Nucleus accumbens (tissue), 56 donors: ENCODE measurements at places on chromosomes 1 and 21.

DNA sequence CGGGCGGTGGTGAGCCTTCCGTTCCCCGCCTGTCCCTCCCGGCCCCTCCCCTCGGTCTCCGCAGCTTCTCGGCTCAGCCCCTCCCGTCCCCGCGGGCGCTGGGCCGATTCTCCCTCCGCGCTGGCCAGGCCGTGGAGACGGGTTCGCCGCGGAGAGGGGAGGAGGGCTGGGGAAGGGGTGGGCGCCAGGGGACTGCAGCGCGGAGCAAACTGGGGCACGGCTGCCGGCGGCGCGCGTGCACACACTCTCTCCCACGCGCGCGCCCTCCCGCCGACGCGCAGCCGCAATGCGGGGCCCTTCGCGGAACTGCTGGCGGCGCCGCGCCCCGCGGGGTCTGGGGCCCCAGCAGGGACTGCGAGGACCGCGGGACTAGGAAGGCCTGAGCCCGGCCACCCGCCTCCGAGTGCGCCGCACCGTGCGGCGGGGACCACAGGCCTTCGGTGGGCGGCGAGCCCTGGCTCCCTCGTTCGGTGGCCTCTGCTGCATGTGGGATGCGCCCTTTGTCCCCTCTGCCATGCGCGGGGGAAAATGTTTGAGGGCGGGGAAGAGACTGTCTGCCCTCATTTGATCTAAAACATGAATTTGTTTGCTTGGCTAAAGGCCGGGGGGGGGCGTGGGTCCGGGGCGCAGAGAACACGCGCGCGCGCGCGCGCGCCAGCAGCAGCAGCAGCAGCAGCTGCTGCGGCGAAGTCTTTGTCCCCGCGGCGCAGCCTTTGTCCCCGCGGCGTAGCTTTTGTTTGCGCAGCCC lies 90.7 kb upstream of the VAMP3 start:
- DNase-seq = peak; percentile 63

- no peak for DNase-seq
Measured at GRCh38 chr1:28286111-28286510, 26.8 kb downstream of the SESN2 start.

DNA sequence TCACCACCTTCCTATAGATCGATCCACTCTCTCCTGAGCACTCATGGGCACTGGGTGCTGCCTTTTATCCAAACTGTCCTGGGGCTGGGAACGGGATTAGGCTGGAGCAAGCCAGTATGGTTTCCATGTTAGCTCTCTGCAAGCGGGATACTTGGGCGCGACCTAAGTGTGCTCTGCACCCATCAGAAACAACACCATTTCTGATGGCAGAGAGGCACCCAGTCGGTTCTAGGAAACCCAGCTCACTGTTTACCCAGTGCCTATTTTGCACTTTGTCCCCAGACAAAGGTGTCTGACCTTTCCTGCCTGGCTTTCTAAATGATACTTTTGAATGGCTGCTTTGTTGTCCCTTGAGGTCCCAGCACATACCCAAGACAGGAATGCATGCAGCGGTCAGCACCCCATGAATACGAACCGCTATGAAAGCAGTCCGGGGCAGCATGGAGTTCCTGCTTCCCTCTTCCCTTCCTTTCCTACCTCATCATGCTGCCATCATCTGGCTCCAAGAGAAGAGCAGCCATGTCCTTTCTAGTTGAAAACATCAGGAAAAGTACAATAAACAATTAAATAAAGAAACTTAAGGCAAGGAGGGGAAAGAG lies 83.9 kb downstream of the TRABD2B start:
- DNase-seq = no peak

DNA sequence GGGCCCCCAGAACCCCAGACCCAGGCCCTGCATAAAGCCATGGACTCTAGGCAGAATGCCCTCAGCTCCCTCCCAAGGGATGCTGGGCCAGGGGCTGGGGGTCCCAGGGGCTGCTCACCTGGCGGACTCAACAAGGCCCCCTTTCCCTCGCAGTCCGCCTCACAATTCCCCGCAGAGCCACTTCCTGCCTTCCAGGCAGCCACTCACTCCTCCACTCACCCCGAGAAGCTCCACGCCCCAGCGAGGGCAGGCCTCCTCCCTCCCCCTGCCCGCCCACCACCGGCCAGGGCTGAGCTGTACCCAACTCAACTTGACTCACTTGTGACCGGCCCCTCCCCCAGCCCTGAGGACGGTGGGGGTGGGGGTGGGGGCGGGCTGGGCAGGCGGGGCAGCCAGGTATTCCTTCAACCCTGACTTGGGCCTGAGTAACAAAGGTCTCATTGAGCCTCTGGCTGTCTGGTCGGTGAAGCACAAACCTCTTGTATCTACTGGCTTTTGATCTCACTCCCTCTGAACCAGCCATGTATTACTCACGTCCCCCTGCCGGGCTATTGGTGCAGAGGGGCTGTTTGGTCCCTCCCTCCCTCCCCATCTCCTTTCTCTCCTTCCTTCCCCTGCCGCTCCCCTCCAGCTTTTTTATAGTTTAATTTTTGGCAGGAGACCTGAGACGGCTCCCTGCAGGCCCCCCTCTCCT lies 5.9 kb downstream of the BLACAT1 start:
- DNase-seq = no peak

- no peak for DNase-seq
Measured at GRCh38 chr1:197472141-197472540, 204.1 kb downstream of the CRB1 start.

DNA sequence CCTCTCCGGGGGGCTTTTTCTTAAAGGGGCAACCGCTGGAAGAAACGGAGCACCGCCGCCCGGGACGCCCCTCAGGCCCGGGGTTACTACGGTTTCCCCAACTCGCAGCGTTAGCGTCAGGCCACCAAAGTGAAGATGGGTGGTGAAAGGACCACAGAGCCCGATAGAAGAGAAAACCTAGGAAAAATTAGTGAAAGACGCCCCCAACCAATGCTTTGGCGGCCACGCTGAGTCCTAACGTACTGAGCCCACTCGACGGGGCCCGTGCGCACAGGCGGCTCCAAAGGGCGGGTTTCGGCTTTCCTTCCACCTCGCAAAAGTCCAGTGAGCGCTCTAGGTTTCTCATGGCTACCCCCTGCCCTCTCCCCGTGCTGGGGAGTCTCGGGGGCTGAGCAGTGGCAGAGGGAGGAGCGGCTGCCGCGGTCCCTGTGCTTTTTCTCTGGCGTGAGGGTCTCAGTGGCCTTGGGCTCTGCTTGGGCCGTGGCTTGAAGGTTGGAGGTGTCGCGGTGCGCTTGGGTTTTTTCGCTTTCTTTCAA lies 12.2 kb upstream of the SPEN start:
- DNase-seq = no peak

DNA sequence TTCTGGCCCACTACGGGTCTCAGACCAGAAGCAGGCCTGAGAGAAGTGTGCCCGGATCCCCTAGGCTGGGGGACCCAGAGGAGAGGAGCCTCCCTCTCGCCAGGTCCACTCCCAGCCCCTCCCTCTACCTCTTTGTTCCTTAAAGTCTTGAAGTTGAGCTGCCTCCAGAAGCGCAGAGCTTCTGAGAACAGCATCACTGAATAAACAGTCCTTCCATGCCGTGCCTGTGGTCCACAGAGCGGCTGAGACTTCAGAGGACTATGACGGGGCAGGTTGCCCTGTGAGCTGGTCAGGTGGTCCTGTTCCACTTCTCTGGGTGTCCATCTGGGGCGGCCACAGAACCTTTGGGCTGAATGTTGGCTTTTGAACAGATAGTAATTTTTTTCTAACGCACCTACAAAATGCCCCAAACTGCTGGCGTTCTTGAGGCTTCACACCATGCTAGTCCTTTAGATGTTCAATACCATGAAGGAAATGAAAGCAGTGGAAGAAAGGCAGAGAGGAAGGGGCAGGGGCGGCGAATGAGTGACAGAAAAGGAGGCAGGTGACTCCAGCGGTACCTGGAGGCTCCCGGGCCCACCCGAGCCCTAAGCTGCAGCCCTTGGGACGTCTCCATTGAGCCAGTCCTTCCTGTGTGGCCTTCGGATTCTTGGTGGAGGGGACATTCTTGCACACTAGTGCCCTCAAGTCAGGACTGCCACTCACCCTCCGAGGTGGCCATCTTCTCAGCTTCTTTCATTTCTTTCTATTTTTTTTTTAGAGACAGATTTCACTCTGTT lies 239.3 kb upstream of the VAMP3 start:
- no peak for DNase-seq

- no peak for DNase-seq
Measured at GRCh38 chr21:46111193-46111571, 13.3 kb downstream of the COL6A2 start.

DNA sequence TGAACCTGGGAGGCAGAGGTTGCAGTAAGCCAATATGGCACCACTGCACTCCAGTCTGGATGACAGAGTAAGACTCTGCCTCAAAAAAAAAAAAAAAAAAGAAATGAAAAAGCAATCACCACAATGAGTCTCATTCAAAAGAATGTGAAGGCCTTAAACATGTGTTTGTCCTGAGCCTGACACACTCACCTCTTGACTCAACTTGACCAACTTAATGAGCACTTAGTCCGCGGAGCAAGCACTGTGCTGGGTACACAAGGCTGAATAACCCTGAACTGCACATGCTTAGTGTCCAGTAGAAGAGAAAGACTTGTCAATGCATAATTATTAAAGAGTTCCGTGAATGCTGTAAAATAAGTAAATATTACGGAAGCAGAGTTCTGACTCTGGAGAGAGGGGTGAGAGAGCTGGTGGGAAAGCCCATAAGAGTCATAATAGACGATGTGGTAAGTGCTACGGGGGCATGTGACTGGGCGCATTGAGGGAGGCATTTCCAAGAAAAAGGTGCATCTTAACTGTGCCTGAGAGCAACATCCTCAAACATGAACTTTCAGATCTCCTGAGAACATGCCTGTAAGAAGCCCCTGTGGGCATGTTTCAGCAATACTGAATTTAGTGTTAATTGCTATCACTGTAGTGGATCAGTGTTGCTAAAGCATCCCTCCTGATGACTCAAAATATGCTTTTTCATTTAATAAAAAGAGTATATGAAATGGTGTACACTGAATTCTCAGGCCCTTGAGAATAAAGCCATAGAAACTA lies 27.2 kb downstream of the MCOLN2 start:
- DNase-seq = no peak

DNA sequence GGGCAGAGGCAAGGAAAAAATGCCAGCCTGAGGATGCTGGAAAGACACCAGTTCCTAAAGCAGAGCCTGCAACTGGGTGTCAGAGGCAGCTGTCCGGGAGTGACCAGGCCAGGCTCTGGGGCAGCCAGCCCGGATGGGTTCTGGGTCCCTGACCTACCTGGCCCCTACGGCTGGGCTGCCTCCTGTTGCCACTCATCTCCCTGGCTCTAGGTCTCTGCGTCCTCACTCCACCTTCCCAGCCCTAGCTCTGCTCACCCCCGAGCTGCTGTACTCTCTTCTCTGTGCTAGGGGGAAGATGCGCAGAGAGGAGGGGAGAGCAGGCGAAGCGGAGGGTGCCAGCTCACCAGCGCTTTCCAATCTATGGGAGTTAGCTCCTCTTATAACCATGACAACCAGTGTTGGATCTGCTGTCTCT lies 9.0 kb downstream of the ARHGEF2 start:
- DNase-seq = peak; percentile 59

DNA sequence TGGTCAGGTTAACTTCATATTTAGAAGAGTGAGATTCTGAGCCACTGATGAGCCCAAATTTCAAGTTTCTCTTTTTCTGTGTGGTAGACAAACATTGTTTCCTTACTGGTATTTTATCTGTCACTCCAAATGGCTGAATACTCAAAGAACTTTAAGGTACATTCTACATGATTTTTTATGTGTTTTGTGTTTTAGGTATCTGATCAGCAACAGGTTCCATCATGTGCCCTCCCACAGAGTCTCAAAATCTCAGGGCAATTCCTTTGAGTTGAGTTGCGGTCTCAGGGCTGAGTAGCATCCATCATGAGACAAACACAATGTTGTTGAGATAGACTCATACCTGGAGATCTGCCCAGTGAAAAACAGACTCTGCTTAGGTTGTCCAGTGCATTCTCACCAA lies 14.7 kb upstream of the CEP350 start:
- DNase-seq = no peak

DNA sequence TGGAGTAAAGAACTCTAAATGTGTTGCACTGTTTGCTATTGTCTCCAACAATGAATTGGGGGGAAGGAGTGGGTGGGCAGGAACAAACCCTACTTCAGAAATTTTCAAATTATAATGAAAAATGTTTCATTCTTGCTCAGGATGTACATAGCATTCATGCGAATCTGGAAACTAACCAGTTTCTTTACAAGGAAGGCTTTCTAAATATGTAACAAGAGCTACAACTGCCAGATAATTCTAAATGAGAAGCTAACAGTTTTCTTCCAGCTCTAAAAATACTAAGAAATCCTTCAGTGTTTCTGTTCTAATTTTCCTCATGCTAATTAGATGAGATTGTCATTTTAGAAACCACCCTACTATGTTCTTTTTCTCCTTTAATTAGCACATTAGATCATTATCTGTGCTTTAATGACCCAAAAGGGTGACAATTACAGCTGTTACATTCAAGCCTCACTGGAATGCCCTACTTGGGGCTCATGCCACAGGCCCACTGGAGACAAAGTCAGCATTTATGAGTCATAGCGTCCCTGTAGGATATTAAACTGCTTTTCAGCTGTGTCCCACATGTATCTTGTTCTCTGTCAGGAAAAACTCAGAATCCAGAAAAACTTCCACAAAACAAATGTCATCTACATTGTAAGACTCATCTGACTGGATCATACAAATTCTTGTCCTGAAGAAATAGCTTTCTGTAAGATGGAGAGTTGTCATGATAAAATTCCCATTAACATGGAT lies 804.6 kb upstream of the CXADR start:
- no peak for DNase-seq

- DNase-seq = no peak
Measured at GRCh38 chr1:10236405-10237156, 26.2 kb downstream of the KIF1B start.

DNA sequence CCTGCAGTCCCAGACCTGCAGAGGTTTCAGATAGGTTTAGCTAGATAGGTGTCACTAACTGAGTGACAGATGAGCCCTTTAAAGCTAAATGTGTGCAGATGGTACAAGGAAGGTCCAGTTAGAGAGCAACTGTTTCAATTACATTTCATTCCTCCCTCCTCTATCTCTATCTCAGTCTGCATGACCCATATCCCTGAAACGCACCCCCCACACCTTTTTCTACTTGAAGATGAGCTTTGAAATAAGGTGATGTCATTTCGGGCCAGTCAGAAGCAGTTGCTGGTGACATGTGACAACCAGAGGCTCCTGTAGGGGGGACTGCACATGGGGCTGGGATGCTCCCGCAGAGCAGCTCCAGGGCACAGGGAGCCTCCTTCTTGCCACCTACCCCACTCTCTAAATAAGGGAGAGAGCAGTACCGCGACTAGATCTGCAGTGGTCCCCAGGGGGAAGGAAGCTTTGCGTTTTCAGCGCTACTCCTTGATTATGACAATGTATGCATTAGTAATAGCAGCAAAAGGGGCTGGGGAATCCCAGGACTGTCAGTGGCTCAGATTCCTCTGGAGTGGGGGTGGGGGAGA lies 4.3 kb downstream of the ATP8B2 start:
- DNase-seq = peak; percentile 48

DNA sequence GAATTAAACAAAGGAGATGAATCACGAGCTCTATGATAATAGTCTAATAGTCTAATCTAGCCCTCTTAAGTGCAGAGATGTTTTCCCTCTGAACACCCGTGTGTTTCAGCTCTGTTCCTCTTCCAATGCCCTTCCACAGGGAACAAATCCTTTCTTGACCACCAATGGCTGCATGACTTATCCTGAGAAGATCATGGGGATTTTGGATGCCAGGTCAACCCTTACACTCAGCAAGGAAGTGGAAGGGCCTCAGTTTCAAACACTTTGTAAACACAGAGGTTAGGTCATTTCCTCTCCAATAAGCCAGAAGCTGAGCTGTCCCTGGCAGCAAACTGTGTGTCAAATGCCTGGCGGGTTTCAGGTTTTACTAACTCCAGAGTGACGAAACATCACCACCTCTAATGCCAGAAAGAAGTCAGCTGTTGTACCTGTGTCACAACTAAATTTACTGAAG lies 200.0 kb downstream of the GABPA start:
- no peak for DNase-seq
